Glomerular endothelial cell (primary cell): ENCODE measurements at places on chromosomes 6 and 20. TPM values are rescaled to one million over a fixed set of nuclear protein-coding genes. Genes with fewer than 3 reads are reported as not detected.

- no peak for DNase-seq
Measured at GRCh38 chr20:53831812-53832211, 238.2 kb upstream of the ZNF217 start.

DNA sequence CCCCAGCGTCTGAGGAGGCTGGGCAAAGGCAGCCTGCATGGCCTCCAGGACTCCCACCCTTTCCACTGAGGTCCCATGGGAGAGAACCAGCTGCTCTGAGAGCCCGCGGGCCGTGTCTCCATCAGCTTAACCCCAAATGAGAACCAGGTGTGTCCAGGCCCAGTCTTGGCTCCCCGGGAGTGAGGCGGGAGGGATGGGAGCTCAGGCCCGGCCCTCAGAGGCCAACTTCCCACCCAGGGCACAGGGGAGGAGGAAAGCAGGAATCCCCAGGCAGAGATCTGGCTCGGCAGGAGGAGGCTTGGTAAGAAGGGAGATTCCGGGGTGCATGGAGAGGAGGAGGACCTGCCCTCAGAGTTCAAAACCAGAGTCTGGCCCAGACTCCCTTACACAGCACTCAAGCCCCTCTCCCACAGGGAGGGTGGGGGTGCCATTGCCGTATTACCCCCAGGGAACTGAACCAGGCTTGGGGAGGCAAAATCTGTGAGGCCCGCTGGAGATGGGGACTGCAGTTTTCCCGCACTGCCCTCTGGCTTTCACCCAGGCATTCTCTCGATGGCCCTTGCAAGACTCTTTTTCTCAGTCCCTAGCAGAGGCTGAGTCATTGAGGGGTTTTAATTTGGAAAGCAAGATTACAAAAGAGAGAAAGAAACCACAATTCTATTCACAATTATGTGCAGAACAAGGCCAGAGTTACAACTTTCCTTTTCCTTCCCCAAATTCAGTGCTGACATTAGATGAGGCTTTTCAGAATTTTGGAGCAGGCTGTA is 17.1 kb downstream of the FOXF2 start:
- no peak for DNase-seq

DNA sequence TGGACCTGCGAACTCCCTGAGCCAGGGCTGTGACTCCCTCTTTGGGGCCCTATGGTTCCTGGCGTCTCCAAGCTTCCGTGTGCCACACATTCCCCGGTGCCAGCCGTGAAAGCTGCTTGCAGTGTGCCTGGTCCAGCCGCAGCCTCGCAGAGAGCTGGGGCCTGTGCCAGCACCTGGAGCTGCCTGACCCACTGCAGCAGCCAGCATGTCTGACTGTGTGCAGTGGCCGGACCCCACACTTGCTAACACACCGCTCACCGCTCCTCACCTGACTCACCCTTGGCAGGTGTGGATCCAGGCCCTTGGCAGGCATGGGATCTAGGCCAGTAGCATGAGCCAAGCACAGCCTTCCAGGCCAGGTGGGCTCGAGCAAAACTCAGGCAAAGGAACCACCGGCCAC is 227.5 kb downstream of the OTOR start:
- no peak for DNase-seq

DNA sequence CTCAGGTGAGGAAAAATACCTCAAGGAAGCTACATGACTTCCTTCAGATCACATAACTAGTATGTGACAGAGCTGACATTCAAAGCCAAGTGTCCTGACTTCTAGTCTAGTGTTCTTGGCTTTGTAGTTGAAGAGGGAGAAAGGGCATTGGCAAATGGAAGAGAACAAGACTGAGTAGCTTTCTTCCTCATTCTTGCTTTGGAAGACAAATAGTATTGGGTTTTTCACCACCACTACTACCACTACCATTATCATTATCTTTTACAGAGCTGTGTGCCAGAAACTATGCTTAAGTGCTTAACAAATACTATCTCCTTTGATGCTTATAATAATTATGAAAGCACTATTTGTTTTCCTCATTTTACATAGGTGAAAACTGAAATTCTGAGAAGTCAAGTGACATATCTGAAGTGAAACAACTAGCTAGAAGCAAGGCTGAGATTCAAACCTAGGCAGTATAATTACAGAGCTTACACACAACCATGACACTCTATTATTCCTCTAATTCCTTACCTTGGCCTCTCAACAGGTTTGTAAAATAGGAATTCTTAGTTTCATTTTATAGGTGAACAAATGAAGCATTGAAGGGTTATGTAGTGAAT is 6.8 kb downstream of the ACSS2 start:
- DNase-seq, result no peak

DNA sequence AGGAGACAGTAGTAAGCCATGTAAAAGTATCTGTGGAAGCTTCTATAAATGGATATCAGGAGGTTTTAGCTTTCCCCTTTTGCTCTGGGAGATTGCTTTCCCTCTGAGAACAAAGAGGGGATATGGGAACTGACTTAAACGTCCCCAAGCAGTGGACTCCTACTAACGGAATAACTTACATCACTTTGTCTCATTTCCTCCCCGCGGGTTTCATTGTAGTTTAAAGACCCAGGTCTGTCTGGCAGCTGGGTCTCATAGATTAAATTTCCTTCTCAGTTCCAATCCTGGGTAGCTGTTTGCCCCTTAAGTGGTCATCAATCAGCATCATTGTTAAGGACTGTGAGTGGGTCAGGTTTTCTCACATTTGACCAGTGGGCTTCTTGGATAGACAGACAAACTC is 68.7 kb downstream of the PLAGL1 start:
- DNase-seq, result no peak

- no peak for DNase-seq
Measured at GRCh38 chr6:130973521-130974277, 89.3 kb downstream of the EPB41L2 start.

RAE1 gene
- 31.0 and 33.0 TPM in 2 replicates for total RNA-seq
